Activated CD8-positive, alpha-beta T cell treated with anti-CD3 and anti-CD28 coated beads, Interleukin-2, amount 10 ng/mL, durations not matched to agents 7 days and 5 days (primary cell): ENCODE measurements at places on chromosomes 16 and 17. TPM values are rescaled to one million over a fixed set of nuclear protein-coding genes. Genes with fewer than 3 reads are reported as not detected.

DNA sequence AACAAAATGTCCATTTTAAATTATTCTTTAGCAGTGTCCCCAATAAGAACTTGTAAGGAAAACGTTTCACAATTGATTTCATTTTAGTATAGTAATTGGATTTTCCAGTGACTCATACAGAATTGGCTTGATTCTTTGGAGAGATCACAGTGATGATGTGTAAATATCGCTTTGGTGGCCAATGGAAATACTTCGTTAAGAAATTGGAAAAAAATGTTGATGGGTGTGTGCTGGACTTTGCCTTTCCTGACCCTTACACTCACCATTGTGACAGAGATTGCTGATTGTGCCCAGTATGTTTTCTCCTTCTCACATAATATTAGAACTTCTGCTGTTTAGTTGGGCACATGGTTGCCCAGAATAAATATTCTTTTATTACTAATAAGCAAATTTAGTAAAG is 7.4 kb upstream of the EFCAB13 start:
- DNase-seq: no peak

The GJC1 gene
- total RNA-seq: 1.6 TPM

The KRT222 gene
- not detected for total RNA-seq

The WNT3 gene
- total RNA-seq: not detected

The TLCD1 gene
- total RNA-seq: 3.0 TPM

- no peak for DNase-seq
Measured at GRCh38 chr16:10541366-10541765, 39.0 kb downstream of the EMP2 start.
